ENCODE measurements at places on chromosomes 6 and 20.

DNA sequence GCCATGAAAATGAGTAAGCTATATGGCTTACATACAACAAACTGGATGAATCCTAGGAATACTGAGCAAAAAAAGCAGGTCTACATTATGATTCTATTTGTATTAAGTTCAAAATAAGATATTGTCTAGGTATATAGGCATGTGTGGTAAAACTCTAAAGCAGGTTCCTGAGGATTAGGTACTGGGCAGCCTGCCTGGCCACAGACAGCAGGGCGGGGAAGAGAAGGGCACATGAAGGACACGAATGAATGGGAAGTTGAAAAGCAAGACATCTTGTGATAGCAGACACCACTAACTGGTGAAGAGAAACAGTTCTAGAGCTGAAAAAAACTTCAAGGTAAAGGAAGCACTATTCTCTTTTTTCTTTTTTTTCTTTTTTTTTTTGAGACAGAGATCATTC lies 72.6 kb upstream of the SLC4A11 start:
- DNase-seq, result no peak

DNA sequence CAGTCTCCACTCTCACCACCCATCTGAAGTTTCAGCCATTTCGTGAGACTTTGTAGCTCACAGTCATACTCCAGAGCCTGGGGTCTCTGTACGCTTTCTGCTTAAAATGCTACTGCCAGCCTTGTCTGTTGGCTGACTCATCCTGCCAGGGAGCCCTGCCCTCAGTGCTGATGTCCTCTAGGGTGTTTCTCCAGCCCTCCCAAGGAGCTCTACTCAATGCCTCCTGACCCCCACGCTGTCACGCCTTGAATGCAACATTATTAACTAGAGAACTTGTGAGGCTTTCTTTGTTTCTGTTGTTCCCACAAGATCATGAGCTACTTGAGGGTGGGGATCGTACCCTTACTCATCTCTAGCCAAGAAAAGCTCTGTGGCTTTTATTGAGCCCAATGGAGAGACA lies 20.1 kb downstream of the KIF16B start:
- DNase-seq, result no peak

GRCh38 chr20:51801122-51801822 lies 1.0 kb downstream of the SALL4 start:
- no peak for DNase-seq

DNA sequence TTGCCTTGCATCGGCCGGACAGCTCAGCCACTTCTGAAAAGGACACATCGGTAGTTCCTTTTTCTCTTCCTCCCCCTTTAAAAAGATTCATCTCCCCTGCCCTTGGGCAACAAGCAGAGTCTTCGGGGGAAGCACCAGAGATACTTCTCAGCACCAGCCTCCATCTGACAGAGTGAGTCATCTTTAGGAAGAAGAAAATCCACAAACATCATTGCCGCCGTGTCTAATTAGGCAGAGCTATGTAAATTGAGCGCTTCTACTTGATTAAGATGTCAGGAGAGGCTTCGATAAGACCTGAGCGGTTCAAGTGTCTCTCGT lies 186.4 kb downstream of the TAF4 start:
- DNase-seq, result no peak

DNA sequence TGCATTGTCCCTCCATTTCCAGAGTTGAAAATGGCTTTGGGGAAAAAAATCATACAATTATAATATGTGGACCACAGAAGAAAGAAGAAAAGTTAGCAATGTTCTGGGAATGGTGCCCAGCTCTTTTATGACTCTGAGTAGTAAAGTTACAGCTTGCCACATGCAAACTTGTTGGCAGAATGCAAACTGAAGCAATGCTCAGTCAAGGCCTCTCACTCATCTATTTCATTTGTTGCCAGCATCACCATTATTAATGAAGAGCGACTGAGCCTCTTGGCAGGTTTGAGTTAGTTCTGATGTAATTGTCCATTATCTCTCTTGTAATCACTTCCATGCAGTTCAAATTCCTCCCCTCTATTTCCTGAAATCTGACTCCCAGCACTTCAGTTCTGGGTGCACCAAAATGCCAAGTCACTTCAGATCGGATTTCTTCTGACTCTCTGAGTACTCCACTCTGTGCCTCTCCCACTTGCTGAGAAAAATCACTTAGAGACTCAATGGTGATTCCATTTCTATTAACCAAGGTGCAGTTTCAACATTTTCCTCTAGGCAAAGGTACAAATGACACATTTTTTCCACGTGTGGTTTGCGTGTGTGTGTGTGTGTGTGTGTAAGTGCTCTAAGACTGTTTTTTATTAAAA lies 154.4 kb upstream of the STMND1 start:
- DNase-seq, result no peak

DNA sequence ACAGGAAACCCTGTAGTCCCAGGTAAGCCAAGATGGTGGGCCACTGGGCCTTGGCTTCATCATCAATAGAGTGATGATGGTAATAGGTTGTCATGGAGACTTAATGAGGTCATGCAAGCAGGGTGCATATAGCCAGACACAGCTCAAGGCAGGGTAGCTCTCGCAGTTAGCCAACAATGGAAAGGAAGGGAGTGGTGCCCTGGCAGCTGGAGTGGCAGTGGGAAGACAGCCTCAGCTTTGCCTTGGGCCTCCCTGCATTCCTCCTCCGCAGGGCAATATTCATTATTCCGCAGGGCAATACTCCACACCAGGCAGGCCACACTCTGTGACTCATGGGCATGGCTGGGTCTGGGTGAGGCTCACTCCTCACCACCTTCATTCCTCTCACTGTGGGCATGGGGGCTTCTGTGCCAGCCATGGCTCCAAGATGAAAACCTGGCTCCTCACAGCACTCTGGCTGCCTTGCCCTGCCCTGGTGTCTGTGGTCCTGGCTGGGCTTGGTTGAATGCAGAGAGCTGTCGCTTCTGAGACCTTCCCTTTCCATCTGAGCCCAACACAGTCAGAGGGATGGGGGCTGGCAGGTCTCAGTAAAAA lies 163.1 kb upstream of the PMEPA1 start:
- no peak for DNase-seq

DNA sequence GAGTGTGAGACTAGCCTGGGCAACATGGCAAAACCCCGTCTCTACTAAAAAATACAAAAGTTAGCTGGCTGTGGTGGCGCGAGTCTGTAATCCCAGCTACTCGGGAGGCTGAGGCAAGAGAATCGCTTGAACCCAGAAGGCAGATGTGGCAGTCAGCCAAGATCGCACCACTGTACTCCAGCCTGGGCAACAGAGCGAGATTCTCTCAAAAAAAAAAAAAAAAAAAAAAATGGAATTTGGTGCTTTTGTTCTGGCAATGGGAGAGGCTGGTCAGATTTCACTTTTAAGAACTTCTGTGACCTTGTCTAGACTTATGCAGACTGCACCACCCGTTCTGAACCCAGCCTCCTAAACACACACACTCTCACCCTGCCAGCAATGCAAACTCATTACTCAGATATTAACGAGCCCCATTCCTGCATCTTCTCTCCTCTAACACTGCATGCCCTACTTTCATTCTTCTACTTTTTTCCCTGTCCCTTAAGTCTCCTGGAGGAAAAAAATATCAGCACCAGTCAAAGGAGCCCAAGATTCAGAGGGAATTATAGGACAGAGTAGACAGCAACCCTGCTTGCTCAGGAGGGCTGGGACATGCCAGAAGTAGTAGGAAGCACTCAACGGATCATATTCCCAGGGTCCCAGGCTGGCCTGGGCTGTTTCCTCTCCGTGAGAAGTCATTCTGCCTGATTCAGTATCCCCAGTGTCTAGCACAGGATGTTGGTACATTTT lies 4.4 kb downstream of the MOCS1 start:
- DNase-seq, result no peak

DNA sequence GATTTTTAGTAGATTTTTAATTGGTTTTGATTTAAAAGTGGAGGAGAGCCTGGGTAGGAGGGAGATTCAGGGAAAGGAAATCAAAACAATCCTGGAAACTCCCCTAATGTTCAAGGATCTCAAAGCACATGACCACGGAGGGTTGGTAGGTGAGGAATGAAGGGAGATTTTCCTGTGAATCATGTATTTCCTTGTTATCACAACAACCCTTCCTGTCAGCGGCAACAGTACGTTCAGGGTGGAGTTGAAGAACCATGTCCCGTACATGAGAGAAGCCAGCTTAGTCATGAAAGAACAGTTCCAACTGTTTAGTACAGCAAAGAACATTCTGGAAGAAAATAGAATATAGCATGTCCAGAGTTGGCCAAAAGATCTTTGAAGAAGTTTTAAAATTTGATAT lies 79.4 kb upstream of the SCAF8 start:
- DNase-seq, result no peak

DNA sequence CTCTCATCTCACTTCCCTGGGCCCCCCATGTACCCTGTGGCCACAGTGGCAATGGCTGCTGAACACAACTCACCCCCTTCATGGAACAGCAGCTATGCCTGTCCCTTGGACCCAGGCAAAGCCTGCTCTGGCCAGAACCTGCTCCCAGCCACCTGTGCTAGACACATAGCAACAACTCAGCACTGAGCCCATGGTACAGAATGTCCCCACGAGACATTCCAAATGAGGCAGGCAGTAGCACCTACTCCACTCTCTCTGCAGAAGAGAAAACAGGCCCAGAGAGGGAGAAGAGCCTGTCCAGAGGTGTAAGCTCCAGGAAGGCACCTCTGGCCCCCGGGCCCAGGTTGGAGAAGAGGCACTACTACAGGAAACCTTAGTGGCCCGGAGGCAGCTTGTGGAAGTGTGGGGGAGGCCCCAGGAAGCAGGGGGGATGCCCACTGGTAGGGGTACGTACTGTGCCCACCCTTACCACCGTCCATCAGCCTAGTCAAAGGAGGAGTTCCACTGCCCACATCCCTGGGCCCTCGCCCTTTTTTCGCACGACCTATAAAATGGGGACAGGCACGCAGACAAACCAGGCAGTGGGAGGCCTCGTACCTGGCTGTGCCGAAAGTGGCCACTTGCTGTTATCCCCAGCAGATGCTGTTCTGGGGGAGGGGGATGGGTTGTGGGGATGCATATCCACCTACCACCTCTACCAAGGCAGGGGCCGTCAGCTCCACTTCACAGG lies 97.2 kb downstream of the ASXL1 start:
- no peak for DNase-seq

- no peak for DNase-seq
Measured at GRCh38 chr20:18279242-18279641, 9.1 kb upstream of the ZNF133 start.

- no peak for DNase-seq
Measured at GRCh38 chr6:151847064-151847463, 39.6 kb downstream of the ESR1 start.

- DNase-seq, result no peak
Measured at GRCh38 chr20:36407199-36407733, 101.1 kb downstream of the DLGAP4 start.

All from activated T-cell treated with anti-CD3 and anti-CD28 coated beads for 1 hour (primary cell).